Stimulated activated naive CD8-positive, alpha-beta T cell treated with anti-CD3 and anti-CD28 coated beads, Interleukin-15, Interleukin-2, amounts not matched to agents 100 U/mL and 50 U/mL, for 24 hours (primary cell): ENCODE measurements at places on chromosomes 6 and 20.

- DNase-seq: no peak
Measured at GRCh38 chr6:70668499-70668812, 773 bp downstream of the SMAP1 start.

DNA sequence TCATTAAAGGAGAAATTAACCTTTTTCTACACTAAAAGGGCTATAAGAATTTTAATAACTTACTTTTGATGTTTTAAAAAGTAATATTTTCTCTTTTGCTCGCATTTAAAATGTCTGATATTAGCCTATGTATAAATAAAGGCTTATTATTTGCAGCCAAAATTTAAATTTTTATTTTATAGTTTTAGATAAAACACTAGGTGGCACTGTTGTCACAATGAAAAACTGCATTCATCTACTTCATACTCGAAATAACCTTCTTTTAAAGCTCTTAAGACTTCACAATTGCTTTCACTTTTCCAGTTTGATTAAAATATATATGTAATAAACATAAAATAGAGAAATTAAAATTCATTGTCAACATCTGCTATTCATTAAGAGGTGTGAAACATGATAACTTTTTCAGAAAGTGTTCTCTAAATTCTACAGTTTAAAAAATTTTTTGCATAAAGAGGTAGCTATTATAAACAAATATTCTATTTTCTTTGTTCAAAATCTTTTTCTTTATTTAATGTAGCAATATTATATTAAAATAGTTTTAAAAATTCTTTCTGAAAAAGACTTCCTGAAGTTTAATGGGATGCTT lies 78.8 kb upstream of the DEFB112 start:
- DNase-seq: no peak

- no peak for DNase-seq
Measured at GRCh38 chr6:151546941-151547659, 53.3 kb downstream of the CCDC170 start.

- DNase-seq: no peak
Measured at GRCh38 chr6:118708744-118709143, 57.4 kb upstream of the CEP85L start.

GRCh38 chr20:48578397-48579098 lies 249.3 kb downstream of the PREX1 start:
- DNase-seq: no peak
